Vagina (tissue), 2 donors: ENCODE measurements at places on chromosomes 4 and X.

GRCh38 chrX:137151403-137151802 lies 117.6 kb upstream of the GPR101 start:
- no peak for DNase-seq

DNA sequence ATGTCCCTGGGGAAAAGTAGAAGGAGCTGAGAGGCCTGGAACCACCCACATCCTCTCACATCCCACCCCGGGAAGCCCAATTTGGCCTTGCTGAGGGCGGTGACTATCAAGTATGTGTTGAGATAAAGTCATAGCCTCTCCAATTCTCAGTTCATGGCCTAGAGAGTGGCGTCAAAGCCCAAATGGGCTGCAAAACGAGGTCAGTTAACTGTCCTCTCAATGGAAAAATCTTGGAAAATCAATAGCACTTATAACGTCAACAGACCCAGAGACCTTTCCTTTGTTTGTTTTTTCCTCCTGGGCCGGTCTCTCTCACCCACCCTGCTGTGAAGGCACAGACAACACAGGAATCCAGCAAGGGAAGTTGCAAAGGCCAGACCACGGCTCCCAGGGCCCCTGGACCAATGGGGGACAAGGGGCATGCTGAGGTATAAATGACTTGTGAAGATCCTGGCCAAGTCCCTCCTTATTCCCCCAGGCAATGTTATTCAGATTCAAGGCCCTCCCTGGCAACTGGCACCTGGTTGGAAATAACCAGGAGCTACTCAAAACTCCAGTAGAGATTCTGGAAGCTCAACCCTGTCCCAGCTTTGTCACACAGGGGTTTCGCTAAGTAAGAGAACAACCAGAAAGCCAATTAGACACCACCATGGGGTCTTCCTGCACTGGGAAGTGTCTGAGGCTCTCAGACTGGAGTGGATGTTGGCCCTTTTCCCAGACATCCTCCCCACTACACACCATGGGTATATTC lies 38.6 kb downstream of the TSC22D3 start:
- DNase-seq = no peak

DNA sequence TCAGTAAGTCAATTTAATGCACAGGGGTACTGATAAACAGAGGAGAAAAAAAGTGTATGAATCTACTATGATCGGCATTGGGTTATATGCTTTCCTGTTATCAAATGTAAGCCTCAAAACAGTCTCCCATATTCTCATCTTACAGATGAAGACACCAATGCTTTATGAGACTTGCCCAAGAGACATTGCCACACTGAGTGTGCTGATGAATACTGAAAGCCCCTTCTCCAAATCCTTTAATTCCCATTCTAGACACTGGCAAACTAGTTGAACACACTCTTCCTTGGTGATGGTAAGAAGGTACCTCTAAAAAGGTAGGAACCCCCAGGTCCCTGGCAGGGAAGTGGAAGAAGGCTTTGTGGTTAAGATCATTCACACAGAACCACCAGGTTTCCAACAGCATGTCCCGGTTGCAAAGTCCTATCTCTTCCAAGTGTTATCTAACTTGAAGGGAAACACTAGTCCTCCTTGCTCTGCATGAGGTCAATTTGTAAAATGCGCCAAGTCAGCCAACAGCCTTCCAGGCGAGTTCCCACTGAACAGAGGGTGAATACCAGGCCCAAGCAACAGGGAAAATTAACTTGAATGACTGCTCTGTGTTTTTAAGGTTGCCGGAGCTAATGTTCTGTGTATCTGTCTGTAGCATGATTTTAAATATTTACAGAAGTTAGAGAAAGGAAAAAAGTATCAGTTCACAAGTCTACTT lies 5.1 kb downstream of the SETD7 start:
- DNase-seq = no peak

GRCh38 chrX:150906694-150907093 lies 8.2 kb upstream of the CD99L2 start:
- DNase-seq = no peak

GRCh38 chr4:185171373-185172071 lies 28.5 kb downstream of the SLC25A4 start:
- DNase-seq = no peak

GRCh38 chrX:2609431-2610238 lies 81.5 kb upstream of the CD99 start:
- DNase-seq = no peak

DNA sequence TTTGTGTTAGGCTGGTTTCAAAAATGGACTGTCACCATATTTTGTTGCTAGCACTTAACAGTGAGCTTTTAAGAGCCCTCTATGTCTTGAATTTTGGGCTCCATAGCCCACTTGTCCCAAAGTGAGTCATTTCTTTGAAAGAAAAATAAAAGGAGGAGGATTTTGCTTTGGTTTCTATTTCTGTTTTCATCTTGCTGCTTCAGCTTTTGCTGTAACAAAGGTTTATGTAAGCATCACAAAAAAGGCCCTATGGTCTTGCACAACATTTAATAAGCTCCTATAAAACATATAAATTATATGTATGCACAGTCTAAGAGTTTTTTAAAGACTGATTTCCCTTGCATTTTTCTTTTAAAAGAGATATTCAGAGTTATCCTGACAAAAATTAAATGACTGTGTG lies 105.2 kb downstream of the PHOX2B start:
- DNase-seq = no peak

DNA sequence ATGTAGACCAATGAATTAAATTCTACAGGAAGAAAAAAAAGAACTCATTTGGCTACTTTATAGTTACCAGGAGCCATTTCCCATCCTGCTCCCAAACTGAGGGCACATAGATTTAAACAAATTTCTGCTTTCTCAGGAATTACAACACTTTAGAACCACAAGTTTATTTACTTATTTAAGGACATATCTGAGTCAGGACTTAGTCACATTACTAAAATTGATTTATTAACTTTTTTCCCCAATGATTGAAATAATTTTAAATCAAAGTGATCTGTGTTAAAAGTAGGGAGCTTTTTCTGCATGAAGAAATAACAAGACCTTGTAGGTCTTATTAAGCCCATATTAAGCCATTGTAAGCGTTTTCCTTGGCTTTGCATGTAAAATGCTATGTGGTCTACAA lies 291.0 kb upstream of the HAND2 start:
- no peak for DNase-seq

DNA sequence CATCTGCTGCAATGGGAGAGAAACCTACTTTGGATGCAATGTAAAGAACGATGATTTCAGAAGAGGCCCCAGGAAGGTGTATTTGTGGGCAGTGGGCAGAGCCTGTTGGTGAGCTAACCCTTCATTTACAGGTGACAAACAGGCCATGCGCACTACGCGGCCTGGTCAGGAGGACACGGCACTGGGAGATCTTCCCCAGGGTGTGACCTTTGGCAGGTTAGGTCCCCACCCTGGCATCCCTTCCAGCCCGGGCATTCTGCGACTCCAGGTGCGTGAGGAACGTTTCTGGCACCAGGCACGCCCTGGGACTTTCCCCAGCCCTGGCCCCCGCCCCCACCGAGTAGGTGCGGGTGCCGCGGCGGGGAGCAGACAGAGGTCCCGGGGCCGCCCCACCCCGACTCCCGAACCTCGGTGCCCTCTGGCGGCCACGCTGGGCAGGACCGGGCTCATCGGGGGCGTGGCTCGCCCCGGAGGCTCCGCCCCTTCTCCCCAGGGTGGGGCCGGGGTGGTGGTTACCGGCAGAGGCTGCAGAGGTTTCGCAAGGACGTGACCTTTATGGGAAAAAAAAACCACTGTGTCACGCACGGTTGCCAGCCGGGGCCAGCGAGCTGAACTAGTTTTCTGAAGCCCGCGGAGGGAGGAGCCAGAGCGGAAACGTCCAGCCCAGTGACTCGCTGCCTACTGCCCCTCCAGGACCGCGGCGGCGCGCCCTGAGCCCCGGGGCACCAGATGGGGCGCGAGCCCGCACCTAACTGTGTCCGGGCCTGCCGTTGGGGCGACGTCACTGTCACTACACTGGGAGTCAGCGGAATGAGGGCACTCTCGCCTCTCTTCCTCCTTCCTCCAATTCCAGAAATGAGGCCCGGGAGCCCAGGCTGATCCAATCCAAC lies 5.0 kb upstream of the NYX start:
- DNase-seq = no peak

- no peak for DNase-seq
Measured at GRCh38 chrX:1165535-1166196, 46.8 kb downstream of the CRLF2 start.

DNA sequence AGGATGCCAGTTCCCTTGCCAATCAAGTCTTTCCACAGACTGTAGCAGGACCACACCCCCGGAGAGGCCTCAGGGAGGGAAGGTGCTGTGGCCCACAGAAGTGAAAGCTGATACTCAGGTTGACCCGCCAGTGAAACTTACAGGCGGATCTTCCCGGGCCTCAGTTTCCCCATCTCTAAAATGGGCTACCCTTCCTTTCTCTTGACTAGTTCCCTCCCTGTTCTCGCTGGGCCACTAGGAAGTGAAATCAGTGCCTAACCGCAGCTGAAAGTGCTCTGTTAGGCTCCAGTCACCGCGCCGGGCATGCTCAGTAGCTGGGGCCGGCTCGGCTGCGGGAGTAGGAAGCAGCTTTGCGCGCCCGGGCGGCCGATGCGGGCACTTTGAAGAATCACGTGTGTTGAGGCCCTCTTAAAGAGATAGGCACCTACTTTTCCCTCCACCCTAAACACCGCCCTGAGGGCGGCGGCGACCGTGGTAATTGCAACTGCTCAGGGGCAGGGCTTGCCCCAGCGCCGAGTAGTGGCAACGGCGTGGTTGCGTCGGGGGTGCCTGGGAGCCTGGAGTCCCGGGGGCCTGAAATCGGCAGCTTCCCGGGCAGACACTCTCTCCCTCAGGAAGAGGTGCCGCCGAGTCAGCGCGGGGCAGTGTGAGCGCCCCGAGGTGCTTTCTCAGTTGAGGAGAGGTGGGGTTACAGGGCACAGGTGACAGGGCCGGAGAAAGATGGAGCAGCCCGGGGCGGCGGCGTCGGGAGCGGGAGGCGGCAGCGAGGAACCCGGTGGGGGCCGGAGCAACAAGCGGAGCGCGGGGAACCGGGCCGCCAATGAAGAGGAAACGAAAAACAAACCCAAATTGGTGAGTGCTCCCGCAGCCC lies at the start of gene DIAPH2:
Gene DIAPH2 (plus strand): TSS at position 504 of the 871 bp plus-strand sequence.
- DNase-seq = no peak

DNA sequence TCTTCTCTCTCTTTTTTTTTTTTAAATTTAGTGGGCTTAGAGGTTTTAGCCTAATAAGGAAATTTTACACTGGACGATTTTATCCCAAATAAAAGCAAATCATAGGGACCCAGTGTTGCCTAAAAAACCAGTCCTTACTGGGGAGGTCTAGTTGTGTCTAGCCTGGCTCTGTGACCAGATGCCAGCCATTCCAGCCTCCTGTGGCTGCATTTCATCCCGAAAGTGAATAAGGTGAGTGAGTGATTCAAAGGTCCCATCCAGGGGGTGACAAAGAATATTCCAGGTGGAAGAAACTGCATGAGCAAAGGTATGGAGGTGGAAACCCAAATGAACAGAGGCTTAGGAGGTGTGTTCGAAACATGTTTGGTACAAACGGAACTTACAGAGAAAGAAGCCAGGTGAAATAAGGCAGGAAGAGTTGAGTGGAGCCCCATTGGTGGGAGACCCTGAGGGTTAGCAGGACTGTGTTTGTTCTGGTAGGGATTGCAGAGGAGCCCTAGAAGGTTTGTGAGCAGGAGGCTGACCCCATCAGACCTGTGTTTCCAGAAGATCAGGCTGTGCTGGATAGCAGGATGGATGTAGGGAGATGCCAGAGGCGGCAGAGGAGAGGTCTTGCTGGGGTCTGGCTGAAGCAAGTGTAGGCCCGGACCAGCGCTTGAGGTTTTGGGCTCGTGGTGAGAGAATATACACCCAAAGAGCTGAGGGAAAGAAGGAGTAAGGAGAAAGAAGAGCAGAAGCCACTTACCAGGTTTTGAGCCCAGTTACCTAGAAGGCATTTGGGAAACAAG lies 31.6 kb downstream of the PTTG2 start:
- no peak for DNase-seq

- no peak for DNase-seq
Measured at GRCh38 chr4:102564399-102565059, 63.4 kb downstream of the NFKB1 start.

GRCh38 chr4:112748352-112748878 lies 111.5 kb downstream of the LARP7 start:
- DNase-seq = no peak

- DNase-seq = no peak
Measured at GRCh38 chr4:139085141-139085540, 69.6 kb downstream of the NOCT start.

- no peak for DNase-seq
Measured at GRCh38 chr4:53510321-53510720, 81.0 kb downstream of the LNX1 start.

DNA sequence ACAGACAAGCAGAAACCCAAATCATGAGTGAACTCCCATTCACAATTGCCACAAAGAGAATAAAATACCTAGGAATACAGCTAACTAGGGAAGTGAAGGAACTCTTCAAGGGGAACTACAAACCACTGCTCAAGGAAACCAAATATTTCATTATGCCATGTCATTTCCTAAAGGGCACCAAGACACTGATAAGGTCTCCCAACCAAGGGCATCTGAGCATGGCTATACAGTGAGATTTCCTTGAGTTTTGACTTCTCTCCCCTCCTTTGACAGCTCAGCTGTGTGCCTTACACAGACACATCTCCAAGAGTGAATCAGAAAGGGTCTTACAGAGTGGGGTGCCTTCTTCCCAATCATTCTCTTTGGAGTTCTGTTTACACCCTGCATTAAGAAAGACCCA lies 40.4 kb downstream of the PCDH7 start:
- no peak for DNase-seq

- DNase-seq = no peak
Measured at GRCh38 chr4:83753260-83753659, 217.4 kb downstream of the GPAT3 start.

DNA sequence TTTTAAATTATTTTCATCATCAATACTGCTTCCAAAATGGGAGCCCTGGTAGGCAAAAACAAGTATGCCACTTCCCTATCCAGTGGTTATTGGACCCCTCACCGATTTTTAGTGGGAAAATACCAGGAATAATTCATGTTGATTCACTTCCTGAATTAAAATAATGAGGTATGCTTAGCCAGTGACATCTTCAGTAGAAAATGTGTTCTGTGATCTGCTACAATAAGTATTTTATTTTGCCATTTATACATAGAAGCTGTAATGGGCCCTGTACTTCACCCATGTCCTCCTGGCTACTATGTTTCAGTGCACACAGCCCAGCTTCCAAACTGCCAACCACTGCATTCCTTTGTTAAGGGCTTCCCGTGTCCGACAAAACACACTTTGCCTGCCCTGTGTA lies 41.0 kb upstream of the KLHL34 start:
- DNase-seq = no peak
